Stimulated activated naive CD8-positive, alpha-beta T cell treated with anti-CD3 and anti-CD28 coated beads, Interleukin-15, amount 100 ng/mL, for 72 hours (primary cell): ENCODE measurements at places on chromosomes 7 and 10.

DNA sequence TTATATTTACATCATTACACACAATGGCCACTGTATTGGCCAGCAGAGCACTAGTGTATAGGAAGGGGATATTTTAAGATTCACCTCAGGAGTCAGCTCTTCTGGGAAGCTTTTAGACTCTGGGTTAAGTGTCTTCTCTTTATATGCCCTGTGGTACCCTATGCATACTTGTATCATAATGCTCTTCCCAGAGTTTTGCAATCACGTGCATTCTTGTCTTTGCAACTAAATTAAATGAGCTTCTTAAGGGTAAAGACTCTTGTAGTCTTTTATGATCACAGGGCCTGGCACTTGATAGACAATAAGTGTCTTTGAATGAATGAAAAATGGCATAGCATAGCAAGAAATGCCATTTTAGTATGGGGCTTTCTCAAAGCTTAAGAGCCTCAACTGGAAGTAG, 35.4 kb upstream of the ARMS2 start:
- no peak for DNase-seq

GRCh38 chr7:101996131-101996691, 178.8 kb downstream of the CUX1 start:
- DNase-seq = no peak

DNA sequence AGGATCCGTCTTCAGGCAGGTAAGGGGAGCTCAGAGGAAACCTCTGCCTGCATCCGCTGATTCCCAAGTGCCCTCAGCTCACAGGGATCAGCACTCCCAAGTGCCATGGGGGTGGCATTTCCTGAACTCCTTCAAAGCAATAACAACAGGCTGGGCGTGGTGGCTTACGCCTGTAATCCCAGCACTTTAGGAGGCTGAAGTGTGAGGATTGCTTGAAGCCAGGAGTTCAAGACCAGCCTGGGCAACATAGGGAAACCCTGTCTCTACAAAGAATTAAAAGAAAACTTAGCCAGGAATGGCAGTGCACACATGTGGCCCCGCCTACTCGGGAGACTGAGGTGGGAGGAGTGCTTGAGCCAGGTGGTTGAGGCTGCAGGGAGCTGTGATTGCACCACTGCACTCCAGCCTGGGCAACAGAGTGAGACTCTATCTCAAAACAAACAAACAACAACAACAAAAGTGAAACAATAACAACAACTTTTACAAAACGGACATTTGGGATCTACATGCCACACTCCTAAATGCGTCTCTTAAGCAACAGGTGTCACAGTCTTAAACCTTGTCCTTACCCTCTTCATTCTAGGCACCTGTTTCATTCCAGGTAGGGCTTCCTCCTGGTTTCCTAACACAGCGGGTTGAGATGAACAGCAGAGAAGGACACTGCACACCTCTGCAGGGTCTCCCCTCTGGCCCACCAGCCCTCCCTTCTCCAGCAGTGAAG, 73.8 kb downstream of the PAXIP1 start:
- no peak for DNase-seq

DNA sequence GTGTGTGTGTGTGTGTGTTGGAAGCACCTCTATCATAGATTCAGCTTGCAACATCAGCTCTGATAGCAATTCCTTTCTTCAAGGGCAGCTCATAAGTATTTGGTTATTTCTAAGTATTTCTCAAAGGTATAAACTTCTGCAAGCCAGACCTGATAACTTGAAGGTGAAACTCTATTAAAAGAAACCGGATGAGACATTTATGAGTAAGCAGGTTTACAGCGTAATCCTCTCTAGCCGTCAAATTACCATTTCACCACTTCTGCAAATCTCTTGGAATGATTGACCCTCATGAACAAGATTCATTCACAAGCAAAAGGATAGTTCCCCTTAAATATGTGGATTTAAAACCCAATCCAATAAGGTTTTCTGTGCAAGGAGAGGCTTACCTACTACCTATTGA, 23.1 kb downstream of the PDE1C start:
- DNase-seq = no peak

DNA sequence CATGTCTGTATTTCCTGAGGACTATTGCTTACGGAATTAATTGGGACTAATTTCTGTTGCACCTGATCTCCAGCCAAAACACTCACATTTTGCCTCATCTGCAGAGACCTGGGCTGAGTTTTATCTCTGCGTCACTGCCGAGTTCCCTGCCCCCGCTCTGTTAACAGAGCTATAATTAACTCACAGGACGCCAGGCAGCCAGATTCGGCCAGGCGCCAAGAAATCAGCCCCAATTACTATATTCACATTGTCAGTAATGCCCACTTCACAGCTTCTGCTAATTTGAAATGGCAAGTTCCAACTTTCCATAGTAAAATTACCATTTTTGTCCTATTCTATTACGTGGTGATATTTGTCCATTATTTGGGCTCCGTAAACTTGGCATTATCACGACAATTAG, 130.5 kb downstream of the CUX1 start:
- no peak for DNase-seq

DNA sequence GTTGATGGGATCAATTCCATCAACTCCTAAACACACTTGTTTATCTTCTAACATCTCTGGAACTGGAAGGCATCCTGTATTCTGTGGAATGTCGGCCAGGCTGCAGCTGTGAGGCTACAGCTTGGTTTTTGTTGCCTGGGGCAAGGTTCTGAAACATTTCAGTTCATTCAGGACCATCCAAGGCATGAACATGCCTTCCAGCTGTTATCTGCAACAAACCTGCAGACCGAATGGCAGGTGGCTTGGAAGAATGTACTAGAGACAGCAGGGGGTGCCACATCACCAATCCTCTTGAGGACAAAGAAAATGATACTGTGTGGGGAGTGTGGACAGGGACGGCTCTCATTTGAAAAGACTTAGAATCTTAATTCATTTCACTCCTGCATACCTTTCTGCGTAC, 12.4 kb downstream of the PAPOLB start:
- DNase-seq = peak; percentile 17

DNA sequence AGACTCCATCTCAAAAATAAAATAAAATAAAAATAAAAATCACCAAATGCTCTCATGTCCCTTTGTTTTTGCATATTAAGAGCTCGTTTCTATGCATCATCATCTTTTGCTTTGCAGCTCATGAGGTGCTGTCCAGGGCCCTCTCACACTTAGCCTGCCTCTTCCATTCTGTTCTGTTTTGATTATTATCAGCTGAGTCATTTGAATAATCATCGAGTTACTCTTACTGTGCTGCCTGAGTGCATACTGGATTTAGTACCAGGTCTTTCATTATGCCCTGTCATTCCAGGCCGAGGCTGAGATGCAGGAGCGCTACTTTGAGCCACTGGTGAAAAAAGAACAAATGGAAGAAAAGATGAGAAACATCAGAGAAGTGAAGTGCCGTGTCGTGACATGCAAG, 33.0 kb downstream of the UCMA start:
- DNase-seq = no peak
